Stimulated activated memory B cell treated with anti-CD40 and anti-IgM and Interleukin-4, amounts not matched to agents 10 μg/mL and 1 μg/mL and 100 μg/mL, for 72 hours (primary cell): ENCODE measurements at places on chromosomes 1 and 21.

GRCh38 chr1:81029266-81029665 is 771.5 kb upstream of the ADGRL2 start:
- no peak for ATAC-seq

GRCh38 chr1:65527707-65528503 is 107.4 kb downstream of the LEPR start:
- no peak for ATAC-seq

- ATAC-seq: no peak
Measured at GRCh38 chr1:84750110-84750730, 60.0 kb upstream of the SSX2IP start.

- no peak for ATAC-seq
Measured at GRCh38 chr1:223827193-223827663, 18.5 kb downstream of the TP53BP2 start.

DNA sequence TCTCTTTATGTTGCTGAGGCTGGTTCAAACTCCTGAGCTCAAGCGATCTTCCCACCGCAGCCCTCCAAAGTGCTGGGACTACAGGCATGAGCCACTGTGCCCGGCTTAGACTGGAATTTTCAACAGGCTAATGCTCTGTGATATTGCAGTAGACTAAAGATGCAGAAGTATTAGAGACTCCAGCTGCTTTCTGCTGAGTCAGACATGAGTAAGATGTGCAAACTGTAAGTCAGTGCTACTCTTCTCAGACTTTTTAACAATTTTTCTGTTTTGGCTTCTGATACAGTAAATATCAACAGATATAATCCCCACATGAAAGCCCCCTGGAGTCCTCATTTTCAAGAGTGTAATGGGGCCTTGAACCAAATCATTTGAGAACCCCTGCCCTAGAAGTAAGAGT is 29.3 kb upstream of the NLRP3 start:
- no peak for ATAC-seq

- no peak for ATAC-seq
Measured at GRCh38 chr1:231107600-231108326, 54.1 kb upstream of the TRIM67 start.

- no peak for ATAC-seq
Measured at GRCh38 chr1:181551249-181551648, 67.9 kb downstream of the CACNA1E start.

DNA sequence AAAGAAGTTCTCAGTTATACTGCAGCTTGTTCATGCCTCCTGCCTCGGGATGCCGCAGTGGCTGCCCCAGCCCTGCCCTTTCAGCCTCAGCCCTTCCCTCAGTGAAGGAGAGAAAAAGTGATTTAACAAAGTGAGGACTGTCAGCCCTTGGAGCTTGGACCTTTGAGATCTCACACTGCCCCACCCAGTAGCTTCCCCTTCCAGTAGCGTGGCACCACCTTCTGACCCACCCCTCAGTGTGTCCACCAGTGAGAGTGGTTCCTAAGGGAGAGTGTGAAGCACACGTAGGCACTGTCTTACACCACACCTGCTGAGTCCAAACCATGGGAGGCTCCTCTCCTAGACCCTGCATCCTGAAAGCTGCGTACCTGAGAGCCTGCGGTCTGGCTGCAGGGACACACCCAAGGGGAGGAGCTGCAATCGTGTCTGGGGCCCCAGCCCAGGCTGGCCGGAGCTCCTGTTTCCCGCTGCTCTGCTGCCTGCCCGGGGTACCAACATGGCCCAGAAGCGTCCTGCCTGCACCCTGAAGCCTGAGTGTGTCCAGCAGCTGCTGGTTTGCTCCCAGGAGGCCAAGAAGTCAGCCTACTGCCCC is at the start of gene CDA:
CDA (plus strand) TSS at position 464 of the 592 bp plus-strand sequence; CDS start at position 497, 33 bp downstream.
- ATAC-seq: peak; percentile 25

GRCh38 chr1:77282187-77282865 is 507 bp downstream of the AK5 start:
- ATAC-seq: peak; percentile 32

DNA sequence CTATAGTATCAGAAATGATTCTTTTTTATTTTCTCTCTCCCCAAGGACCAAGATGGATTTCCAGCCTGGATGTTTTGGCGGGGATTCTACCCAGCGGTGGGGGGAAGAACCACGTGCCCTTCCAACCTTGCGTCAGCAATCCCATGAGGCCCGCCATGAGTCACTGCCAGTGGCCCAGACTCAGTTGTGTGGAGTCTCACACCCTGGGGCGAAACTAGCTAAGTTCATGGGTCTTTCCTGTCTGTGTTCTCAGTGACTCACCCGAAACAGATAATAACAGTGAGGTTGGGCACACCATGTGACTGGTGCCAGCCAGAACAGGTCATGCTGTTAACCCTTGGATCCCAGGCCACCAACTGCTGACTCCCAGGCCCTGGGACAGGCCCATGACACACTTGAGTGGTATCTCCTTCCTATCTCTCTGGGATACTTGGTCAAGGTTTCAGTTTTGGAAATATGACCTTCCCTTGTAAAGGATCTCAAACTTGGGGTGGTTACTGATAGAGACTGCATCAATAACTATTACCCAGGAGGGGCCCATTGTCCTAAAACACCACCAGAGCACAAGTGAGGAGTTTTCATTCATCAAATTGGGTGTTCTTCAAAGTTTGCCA is 98.0 kb upstream of the DUSP10 start:
- ATAC-seq: peak; percentile 96

GRCh38 chr21:45175326-45176095 is 101.1 kb downstream of the ADARB1 start:
- ATAC-seq: no peak

DNA sequence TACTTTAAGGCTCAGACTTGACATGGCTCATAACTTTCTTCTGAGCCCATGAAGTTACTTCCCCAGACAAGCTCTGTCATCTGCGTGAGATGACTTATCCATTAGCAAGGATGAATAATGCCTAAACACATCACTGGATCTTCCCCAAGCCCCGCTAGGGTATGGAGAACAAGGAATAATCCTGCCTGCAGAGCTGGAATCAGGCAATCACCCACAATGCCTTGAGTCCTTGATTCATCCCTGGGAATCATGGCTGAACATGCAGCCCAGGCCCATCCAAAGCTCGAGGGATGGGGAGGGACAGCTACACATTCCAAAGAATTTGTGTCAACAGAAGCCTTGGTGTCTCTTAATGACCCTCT is 131.7 kb downstream of the PSMG1 start:
- ATAC-seq: no peak

GRCh38 chr21:39628385-39628784 is 15.6 kb downstream of the B3GALT5 start:
- no peak for ATAC-seq

- no peak for ATAC-seq
Measured at GRCh38 chr1:155188268-155188667, 14.6 kb downstream of the TRIM46 start.

DNA sequence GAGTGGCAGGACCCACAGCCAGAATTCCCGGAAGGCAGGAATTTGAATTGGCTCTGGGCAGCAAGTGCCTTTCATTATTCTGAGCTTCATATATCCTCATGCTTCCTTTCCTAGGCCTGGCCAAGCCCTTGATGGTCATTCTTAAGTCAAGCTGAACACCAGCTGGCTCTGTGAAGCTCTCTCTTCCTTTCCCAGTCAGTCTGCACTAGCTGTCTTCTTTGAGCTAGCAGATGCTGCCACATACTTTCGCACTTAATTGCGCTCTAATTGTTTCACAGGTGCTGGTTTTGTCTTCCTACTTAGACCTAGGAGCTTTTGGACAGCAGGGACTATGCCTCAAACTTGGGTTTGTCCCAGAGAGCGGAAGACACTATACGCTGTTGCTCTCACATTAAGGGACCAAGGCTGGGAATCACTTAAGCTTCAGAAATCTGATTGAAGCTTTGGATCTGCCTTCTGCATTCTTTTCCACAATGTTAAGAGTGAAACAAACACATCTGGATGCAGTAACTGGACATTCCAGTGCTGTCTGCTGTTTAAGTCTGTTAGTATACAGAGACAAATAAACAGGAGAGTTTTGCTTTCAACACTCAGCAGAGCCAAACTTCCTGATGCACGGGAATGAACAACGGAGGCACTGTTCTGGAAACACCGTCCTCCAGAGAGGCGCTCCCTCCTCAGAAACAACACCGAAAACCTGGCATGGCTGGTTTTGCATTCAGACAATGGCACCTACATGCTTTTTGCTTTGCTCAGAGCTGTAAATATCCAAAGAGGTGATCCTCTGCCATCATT is 2.2 kb downstream of the TLR5 start:
- ATAC-seq: no peak

DNA sequence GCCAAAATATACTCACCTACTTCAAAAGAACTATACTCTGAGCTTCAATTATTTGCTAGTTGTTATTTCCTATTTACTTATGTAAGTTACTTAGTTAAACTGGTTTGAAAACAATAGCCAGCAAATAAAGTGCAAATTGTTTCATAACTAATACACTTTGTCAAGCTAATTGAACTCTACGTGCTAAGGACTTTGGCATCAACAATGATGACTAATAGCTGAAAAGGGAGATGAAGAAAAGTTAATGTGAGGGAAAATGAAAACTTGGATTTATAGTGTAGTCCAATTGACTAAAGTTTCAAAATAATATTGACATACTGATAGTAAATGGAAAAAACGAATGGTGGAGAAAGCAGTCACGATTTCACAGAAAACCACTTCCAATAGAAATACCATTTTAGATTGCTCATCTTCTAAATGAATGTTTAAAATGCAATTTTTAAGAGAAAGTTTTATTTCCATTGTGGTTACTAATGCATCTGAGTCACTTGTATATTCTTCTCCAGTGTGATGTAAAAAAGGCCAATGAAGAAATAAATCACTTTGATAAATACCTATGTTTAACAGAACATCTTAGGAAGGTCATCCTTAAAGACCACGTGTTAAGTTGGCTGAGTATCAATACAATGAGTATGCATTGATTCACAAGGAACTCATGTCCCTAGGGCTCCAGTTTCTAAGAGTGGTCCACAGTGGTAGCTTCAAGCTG is 455.2 kb downstream of the LTN1 start:
- no peak for ATAC-seq

DNA sequence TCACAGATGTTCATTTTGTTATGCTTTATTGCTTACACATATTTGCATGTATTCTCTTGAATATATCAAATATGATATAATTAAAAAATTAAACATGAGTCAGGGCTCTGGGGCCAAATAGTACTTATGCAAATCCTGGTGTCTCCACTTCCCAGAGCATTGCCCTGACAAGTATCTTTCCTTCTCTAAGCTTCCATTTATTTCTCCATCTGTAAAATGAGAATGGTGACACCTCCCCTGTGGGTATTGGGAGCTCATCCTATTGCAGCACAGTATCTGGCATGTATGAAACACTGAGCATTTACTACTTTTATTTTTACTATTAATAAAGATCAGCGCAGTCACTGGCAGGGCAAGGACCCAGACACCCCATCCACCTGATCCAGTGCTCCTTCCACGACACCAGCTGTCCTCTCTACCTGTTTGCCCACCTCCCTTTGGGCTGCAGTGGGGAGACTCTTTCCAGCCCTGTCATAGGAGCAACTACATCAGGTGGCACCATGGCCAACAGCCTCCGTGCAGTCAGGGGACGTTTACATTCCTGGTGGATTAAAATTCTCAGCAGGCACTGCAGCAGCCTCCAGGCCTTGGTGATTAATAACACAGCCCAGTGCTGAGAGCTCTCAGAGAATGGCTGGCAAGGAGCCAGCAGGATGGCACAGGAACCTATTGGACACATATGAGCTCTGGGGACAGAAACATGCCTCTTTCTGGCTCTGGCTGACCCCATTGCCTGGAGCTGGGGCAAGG is 113.0 kb downstream of the DMRTB1 start:
- no peak for ATAC-seq

DNA sequence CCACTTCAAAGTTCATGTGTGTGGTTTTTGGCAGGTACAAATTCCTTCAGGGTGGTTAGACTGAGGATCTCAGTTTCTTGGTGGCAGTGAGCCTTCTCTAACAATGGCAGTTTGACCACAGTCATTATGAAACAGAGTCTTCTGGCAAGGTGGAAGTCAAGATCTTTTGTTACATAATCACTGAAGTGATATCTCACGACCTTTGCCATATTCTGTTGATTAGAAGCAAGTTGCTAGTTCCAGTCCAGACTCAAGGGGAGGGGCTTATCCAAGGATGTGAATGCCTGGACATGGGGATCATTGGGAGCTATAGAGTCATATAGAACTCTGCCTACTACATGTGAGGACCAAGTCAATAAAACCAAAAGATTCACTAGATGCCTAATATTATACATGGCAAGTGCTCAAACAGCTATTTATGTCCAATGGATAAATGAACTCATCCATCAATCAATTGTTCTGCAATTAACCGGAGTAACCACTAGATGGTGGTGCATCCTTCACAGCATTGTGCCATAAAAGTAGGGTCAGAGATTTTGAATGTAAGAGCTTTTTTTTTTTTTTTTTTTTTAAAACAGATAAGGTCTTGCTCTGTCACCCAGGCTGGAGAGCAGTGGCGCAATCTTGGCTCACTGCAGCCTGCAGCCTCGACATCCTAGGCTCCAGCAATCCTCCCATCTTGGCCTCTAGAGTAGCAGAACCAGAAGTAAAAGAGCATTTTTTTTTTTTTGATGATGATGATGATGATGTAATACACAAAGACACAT is 131.9 kb downstream of the CRB1 start:
- no peak for ATAC-seq

DNA sequence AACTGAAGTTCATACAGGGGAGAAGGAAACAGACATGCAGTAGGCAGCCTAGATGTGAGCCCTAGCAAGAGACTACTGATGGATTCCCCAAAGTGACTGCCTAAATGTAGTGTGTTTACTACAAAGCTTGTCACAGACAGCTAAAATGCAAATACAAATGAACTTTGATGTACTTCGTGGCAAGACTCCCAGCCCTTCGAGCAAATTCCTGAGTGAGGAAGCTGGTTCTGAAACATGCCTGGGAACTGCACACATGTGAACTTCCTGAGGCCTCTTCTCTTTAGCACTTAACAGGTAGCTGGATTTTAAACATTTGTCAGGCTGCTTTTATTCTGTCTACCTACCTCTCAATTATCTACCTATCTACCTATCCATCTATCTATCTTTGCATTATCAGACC is 6.7 kb upstream of the IRF2BP2 start:
- ATAC-seq: no peak

- ATAC-seq: no peak
Measured at GRCh38 chr21:33069994-33070743, at the start of gene OLIG1. Gene OLIG1, plus strand, starts transcription at chr21:33070141. Its CDS starts 106 bp downstream, at chr21:33070247.

DNA sequence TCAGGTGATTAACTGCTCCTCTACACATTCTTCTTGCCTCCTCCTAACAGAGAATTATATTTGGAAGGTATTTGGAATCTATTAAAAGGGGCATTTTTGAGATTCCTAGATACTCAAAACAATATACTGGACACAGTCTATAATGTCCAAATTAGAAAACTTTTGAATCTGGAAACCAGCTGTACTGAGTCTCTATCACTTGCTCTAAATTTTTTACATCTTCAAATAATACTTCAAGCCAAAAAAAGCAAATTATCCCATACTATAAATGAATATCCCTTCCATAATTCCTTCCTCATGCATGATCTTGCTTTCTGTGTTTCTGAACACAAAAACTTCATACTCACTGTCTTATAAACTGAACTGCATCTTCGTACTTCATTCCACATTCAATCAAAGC is 28.5 kb downstream of the PTP4A2 start:
- ATAC-seq: no peak

- ATAC-seq: peak; percentile 13
Measured at GRCh38 chr1:39086865-39087409, 60.8 kb downstream of the NDUFS5 start.
